ENCODE measurements at places on chromosomes 1 and 21. TPM values are rescaled to one million over a fixed set of nuclear protein-coding genes. Genes with fewer than 3 reads are reported as not detected.

GRCh38 chr21:39874759-39875158, 7.5 kb downstream of the PCP4 start:
- no peak for DNase-seq

DNA sequence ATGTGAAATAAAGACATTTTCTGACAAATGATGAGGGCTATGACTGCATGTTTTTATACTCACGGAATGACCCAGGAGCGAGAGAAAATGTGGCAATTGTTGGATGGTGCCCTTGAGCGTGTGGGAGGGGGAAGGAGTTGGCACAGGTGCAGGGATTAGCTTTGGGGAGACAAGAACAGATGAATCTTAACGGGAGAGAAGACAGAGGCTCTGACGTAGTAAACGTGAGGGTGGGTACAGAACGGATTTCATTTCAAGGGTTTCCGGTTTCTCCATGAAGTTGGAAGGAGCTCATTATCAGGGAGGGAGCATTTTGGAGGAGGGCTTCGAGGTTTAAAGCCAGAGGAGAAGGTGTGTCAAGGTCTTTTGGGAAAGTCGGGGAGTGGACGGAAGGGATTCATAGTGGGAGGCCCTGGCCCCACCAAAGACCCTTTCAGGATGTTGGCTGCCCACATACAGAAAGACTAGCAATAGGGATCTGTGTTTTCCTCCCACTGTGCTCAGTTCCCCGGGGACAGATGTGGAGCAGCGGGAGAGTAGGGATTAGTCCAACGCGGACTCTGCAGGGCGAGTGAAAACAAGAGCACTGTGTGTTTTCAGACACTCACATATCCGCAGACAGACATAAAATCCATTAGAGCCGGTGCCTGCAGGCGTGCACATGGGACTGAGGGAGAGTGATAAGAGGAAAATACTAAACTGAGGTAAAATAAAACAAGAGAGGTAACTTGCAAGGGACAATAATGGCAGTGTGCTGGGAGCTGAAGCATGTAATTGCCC, 584.1 kb downstream of the AJAP1 start:
- no peak for DNase-seq

DNA sequence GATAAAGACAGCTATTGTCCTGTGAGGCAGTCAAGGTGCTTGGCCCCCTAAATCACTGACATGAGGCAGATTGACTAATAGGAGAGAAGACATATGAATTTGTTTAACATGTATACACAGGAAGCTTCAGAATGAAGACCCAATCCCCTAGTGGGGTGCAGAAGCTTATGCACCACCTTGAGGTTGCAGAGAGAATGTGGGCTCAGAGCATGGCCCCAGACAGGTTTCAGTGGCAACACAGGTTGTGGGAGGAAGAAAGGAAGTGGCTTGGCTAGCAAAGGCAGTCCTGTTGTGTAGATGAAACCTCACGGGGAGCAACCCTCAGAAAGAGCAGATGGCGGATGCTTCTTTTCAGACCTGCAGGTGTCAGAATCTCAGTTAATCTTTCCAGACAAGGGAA, 37.0 kb upstream of the PARP1 start:
- DNase-seq: peak; percentile 83

DNA sequence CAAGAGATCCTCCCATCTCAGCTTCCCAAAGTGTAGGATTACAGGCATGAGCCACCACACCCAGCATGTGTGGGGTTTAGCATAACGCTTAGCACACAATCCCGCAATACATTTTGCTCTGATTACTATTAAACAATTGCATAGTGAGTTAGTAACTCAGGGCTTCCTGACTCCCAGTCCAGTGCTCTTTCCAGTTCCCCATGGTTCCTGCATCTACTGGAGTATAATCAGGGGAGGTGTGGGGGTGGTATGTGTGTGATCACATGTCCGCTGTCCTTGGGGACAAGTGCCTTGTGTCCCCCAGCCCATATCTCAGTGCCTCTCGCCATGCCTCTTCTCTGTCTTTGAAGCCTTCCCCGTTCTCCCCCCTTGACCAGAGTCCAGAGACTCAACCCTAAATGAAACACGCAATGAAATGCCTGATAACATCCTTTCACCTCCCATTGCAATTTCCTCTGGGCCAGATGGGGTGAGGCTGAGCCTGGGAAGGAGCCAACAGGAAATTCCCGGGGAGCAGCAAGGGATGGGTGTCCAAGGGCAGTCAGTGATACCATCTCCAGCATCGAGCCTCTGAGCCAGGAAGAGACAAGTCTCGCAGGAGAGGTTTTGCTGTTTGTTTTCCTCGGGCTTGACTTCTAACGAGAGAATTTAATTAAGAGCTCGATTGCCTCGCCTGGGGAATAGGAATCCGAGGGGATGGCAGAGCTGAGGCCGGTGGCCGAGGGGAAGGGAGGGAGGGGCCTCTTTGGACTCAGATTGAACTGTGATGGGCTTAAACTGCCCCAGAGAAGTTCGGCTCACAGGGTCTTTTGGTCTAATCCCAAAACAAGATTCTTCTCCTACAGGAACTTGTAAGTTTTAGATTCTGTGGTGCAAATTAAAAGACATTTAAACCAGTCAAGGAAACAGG, 7.7 kb upstream of the HTR1D start:
- no peak for DNase-seq

- DNase-seq: no peak
Measured at GRCh38 chr21:16084776-16085364, 355.1 kb downstream of the USP25 start.

DNA sequence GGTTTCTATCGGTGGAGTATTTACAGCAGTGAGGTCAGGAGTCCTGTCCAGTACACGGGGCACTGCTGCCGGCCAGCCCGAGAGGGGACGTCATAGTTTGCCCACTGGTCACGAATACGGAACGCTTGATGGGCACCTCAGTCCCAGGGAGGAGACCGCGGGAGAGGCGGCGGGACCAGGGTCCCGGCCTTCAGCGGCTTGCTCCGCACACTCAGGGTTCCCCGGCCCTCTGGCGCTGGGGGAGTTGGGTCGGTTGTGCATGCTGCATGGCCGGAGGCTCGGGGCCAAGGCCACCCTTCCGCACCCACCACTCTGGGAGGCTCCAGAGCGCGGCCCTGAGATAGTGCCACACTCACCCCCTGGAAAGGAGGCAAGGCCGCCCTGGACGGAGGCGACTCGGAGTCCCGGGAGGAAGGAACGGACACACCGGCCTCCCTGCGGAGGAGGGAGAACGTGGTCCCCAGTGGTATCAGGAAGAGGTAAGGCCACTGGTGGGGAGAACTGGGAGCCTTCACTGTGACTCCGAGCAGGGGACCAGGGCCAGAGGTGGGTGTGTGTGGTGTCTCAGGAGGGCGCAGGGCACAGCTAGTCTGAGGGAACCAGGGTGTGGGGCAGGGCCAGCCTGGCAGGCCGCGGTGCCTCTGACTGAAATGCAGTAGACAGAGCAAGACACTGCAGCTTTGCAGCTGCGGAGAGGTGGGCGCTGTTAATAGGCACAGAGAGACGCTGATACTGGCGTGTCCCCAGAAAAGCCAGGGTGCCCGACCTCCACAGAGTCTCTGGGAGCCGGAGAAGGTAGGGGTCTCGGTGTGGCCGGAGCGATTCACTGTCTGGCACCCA, 28.6 kb upstream of the PRSS38 start:
- DNase-seq: no peak

GRCh38 chr1:246450611-246451251, 56.3 kb downstream of the SMYD3 start:
- DNase-seq: no peak

The NHLH1 gene
- polyA plus RNA-seq: 0.56 TPM

The KCNK1 gene
- 18.6 TPM for polyA plus RNA-seq

DNA sequence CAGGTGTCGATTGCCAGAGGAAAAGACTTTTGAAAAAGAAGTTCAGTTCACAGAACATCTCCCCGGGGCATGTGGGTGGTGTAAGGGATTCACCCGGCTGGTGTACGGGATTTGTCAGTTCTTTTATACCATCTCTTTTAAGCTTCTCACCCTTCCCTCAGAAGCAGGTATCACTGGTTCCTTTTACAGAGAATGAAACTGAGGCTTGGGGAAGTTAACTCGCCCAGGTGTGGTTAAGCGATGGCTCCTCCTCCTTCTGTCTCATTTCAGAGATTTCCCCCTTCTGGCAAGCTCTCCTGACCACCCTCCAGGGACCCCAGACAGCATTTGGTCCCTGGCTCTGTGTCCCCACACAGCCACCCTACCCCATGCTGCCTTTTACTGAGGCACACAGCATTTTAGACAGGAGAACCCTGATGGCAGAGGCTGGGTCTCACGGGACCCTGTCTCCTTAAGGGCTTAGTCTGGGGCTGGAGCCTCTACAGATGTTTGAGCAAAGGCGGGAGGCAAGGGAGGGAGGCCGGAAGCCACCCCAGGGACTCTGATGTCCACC, 2.8 kb upstream of the ECE1 start:
- DNase-seq: peak; percentile 85

DNA sequence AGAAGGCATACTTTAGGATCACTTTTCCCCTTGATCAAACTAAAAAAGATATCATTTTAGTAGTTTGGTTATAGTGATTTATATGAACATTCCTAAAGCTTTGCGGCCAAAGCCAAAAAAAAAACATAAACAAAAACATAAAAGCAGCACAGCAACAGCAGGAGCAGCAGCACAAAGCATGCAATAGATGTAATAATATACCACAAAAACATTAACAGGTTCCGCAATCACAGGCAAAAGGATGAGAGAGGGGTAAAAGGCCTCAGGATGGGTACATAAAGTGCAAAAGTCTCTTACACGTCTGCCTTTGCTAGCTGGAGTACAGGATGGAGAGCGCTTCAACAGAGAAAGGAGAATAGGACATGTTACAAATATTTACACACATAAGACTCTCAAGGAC, 119.0 kb downstream of the COQ8A start:
- DNase-seq: no peak

- no peak for DNase-seq
Measured at GRCh38 chr1:151165281-151165737, 393 bp downstream of the LYSMD1 start.

The ERICH3 gene
- not detected for polyA plus RNA-seq

- no peak for DNase-seq
Measured at GRCh38 chr21:25568246-25568645, 39.0 kb downstream of the MRPL39 start.

- DNase-seq: no peak
Measured at GRCh38 chr21:15928196-15928595, 198.4 kb downstream of the USP25 start.

- no peak for DNase-seq
Measured at GRCh38 chr1:162328512-162328911, 48.1 kb downstream of the SPATA46 start.

- DNase-seq: no peak
Measured at GRCh38 chr1:45863218-45863617, 59.8 kb downstream of the MAST2 start.

DNA sequence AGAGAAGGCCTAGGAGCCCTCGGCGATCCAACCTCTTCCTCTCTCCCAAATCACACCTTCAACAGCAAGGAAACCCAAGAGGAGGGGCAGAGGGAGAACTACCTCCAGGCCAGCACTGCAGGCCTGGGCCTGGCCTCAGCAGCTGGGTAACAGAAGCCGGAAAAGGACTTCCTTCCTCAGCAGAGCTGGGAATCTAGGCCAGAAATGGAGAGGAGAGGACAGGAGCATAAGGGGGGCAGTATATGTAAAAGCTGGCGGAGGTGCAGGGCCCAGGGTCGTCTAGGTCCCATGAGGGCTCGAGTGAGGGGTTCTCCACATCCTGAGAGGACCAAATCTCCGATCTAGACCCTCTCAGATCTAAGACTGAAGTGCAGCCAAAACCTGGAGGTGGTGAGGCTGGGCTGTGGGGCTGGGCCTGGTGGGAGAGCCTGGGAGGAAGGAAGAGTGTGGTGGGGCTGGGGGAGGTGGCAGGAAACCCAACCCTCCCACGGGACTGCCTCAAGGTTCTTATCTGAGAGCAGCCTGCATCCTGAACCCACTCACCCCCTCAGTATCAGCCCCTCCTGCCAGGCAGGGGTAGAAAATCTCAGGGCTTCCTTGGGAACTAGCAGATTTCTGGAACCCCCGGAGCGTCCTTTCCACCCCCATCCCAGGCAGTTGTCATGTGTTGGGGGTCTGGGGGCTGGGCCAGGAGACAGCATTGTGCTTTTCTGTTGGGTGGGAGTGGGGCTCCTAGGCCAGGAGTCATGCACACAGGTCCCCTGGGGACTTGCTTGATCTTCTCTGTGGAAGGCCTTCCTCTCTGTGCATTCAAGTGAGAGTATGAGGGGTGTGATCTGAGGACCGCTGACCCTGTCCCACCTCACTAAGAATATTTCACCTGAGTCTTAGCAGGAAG, 33.0 kb downstream of the PIK3C2B start:
- DNase-seq: peak; percentile 57

- no peak for DNase-seq
Measured at GRCh38 chr1:50995651-50996050, 25.6 kb downstream of the CDKN2C start.

The OR2M3 gene
- polyA plus RNA-seq: not detected

The AJAP1 gene
- polyA plus RNA-seq: not detected

The CRB1 gene
- polyA plus RNA-seq: not detected

- no peak for DNase-seq
Measured at GRCh38 chr1:71753746-71754145, 528.6 kb downstream of the NEGR1 start.

DNA sequence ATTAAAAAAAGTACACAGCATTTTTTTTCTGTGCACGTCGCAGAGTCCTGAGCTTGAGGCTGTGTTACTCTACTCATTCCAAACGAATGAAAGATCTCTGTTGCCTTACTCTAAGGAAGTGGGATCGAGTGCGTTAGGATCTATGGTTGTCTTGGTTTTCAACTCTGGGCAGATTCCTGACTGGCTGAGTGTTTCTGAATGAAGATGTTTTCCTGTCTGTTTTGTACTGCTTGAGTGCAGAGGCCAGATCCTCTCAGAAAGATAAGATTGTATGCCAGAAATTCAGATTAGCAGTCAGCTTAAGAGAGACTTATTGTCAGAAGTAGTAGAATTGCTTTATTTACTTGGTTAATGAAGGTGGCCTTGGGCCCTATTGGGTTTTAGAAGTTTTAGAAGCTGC, 14.0 kb downstream of the PLA2G2E start:
- DNase-seq: no peak
